ENCODE measurements at places on chromosomes 13 and 19.

DNA sequence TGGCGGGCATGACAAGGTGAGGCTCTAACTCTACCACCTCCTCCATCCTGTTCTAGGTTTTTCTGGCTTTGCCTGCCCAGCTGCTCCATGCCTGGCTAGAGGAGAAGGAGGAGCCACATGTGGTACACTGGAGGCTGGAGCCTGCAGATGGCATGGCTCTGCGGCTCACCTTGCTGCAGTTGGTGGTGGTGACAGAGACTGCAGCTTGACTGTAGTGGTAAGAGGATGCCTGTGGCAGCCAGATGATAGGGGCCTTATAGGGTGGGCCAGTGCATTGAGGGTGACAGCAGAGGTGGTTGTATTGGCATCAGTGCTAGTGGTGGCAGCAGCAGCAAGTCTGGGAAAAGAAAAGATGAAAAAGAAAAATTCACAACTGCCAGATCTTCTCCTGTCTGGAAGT lies 146.2 kb downstream of the TNFRSF19 start:
- DNase-seq, result no peak

- peak; percentile 36 for DNase-seq
These were observed 112.9 kb downstream of the LRCH1 start for GRCh38 chr13:46665633-46666482.

DNA sequence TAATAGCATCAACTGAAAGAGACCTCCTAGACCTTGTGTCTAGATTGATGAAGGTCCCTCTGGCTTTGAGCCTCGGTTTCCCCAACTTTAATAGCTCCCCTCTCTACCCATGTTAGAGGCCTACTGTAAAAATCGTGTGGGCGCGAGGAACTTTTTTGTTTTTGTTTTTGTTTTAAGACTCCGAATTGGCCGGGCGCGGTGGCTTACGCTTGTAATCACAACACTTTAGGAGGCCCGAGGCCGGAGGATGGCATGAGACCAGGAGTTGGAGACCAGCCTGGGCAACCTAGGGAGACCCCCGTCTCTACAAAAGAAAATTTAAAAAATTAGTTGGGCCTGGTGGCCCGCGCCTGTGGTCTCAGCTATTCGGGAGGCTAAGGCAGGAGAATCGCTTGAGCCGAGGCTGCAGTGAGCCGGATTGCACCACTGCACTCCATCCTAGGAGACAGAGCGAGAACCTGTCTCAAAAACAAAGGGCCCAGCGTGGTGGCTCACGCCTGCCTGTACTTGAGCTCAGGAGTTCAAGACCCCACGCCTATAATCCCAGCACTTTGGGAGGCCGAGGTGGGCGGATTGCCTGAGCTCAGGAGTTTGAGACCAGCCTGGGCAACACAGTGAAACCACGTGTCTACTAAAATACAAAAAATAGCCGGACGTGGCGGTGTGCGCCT lies 858 bp upstream of the PPP6R1 start:
- no peak for DNase-seq

- peak; percentile 29 for DNase-seq
These were observed 6.0 kb downstream of the RUVBL2 start for GRCh38 chr19:48999481-49000325.

DNA sequence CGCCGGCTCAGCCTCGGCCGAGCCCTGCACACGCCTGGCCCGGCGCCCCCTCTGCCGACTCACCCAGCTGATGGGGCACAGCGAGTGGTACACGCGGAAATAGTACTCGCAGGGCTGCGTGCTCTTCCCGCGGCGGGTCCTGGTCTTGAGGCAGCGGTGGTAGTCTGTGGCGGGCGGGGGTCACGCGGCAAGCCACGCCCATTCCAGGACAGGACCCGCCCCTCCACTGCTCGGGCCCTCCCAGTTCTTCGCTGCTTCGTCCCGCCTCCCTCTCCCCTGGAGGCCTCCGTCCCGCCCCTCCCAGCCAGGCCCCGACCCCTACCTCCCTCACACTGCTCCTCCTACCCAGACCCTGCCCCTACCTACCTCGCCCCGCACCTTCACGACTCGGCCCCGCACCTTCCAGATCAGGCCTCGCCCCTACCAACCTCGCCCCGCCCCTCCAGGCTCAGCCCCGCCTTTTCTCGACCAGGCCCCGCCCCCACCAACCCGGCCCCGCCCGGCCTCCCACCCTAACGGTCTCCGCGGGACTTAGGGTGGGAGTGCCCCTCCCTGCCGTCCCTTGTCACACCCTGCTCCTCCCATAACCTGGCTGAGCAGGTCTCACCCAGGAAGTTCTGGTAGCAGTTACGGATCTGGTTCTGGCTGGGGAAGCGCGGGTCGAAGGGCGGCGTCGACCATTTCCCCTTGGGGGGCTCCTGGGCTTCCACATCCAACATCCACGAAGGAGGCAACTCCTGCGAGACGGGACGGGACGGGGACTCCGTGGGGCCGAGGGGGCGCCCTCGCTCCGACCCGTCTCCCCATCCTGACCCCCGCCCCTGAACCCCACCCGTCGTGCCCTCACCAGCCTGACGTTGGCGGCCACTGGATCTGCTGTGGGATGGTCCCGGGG lies 469 bp downstream of the COX6B2 start:
- DNase-seq, result peak; percentile 73

GRCh38 chr19:29060813-29061364 lies 152.1 kb downstream of the UQCRFS1 start:
- DNase-seq, result no peak

DNA sequence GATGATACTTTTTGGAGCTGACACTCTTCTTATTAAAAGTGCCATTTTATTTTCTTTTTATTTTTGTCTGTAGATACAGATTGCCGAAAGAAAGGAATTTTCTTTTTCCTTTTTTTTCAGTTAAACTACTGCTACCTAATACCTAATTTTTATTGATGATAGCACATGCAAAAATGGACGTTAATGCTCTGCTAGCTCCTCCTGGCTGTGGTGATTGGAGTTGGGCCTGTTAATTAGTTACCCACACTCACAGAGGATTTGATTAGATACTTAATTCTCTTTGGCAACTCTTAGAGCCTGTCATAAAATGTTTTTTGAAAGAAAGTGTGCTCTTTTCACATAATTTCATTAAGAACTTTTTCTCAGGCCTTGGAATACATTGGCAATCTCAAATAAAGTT lies 366.8 kb downstream of the DCT start:
- no peak for DNase-seq

- no peak for DNase-seq
These were observed 73.0 kb downstream of the GADD45B start for GRCh38 chr19:2548966-2549365.

GRCh38 chr19:35206379-35206778 lies 22.2 kb downstream of the FAM187B start:
- DNase-seq, result no peak

- DNase-seq, result no peak
These were observed 7.8 kb upstream of the SELENOV start for GRCh38 chr19:39506944-39507714.

GRCh38 chr13:83824560-83824959 lies 57.7 kb downstream of the SLITRK1 start:
- no peak for DNase-seq

DNA sequence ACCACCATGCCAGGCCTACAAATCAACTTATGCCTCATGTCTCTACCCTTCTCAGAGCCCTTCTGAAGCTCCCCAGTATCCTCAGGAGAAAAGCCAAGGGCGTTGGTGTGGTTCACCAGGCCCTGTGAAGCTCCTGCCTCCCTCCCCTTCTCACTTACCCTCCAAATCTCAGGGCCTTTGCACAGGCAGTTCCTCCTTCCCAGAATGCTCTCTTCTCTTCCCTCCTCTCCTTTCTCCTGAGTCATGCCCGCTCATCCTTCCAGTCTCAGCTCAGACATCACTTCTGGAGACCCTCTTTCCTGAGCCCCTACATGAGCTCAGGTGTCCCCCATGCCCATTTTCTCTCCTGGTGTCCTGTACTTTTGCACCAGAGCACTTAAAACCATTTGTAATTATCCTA lies 20.5 kb downstream of the HIF3A start:
- no peak for DNase-seq

GRCh38 chr13:28534210-28534609 lies 39.3 kb upstream of the FLT1 start:
- no peak for DNase-seq

GRCh38 chr13:113729187-113730019 lies 29.6 kb upstream of the TMEM255B start:
- DNase-seq, result no peak

DNA sequence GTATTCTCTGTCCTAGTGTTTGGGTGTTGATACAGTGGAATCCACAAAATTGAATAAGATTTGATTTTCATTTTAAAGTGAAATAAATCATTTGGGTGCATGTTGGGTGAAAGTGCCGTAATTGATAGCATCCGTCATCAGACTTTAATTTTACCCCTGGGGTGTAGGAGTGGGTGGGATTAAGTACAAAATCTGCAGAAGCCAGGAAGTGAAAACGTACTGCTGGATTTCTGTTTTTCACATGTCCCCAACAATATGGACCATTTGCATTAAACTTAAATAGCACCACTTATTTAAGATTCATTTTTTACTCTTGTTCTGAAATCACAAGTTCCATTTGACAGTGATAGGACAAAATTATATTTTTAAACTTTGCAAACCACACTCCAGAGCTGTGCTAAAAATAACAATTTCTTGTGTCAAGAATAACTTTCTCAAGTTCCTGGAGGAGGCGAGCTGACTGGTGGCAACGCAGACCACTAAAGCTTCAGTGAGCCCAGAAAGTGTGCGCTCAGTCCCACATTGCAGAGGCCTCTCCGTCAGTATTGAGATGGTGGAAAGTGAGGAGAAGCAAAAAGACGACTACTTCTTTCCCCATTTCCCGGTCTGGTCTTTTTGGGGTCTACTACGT lies 71.3 kb downstream of the ARHGEF7 start:
- no peak for DNase-seq

DNA sequence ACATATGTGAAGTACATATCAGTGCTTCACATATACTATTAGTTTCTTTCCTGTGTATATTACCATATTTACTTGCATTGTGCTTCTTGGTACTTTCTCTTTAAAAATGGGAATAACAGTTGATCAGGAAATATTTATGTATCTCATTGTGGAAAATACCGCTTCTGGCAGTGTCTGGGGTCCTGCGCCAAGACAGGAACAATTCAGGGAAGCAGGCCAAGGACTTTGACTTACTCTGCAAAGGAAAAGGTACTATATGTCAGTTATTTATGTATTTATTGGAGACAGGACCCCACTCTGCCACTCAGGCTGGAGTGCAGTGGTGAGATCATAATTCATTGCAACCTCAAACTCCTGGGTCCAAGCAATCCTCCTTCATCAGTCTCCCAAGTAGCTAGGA lies 57.7 kb upstream of the NBEA start:
- no peak for DNase-seq

- DNase-seq, result no peak
These were observed 363 bp upstream of the ZNF763 start for GRCh38 chr19:11964496-11964857.

- DNase-seq, result no peak
These were observed 170.4 kb downstream of the LIG4 start for GRCh38 chr13:108044954-108045353.

DNA sequence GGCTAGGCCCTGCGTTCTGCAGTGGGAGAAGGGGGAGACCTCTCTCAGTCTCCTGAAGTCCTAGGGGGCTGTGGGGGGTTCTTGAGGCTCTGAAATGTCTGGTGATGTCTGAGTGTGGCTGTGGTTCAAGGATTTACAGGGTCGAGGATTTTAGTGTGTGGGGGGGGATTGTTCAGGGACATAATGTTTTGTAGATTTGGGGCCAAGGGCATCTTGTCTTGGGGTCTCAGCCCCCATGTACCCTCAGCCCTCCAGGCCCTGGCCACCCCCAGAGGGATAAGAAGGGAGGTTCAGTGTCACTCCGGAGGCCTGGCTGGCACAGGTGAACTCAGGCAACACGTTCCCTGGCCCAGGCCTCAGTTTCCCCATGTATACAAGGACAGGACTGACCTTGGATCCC lies 2.4 kb upstream of the APC2 start:
- no peak for DNase-seq

GRCh38 chr19:3360421-3361383 lies 5.7 kb upstream of the NFIC start:
- DNase-seq, result no peak

GRCh38 chr13:41465241-41465847 lies 8.0 kb downstream of the RGCC start:
- DNase-seq, result no peak

- peak; percentile 59 for DNase-seq
These were observed 157.3 kb downstream of the DNAJC3 start for GRCh38 chr13:95834134-95834765.

DNA sequence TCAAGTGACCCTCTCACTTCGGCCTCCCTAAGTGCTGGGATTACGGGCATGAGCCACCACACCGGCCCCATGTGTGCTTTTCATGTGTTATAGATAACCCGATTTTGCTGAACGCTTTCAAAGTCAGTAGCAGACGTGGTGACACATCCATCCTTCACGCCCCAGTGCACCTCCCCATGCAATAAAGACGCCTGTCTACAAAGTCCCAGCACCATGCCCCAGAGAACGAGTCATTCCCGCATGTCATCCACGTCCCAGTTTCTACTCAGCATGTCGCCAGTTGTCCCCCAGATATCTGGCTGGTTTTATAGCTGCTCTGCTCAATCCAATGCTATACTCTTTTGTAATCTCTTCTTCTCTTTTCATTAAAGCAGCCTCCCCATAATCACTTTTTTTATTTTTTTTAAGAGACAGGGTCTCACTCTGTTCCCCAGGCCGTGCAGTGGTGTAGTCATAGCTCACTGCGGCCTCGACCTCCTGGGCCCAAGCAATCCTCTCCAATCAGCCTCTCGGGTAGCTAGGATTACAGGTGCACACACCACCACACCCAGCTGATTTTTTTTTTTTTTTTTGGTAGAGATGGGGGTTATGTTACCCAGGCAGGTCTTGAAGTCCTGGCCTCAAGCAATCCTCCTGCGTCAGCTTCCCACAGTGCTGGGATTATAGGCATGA lies 42.5 kb downstream of the DNM2 start:
- DNase-seq, result peak; percentile 66

DNA sequence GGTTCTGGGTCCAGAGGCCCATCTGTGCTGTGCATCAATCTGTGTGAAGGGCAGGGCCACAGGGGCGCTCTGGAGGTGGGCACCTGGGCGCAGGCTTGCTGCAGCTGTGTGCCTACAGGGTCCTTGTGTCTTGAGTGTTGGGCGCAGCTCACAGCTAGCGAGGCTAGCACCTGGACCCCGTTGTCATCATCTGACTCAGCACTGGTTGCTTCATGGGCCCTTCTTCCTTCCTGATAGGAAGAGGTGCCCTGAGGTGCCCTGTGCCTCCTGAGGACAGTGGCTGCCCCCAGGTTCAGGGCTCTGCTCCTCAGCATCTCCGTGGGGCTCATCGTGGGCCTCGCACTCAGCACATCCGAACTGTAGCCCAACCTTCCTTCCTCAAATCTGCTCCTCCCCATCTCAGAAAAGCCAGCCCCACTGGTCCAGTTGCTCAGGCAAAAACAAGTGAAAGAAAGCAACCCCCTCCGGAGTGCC lies 54.8 kb downstream of the GATAD2A start:
- no peak for DNase-seq

GRCh38 chr13:36820222-36820621 lies 1.2 kb downstream of the RFXAP start:
- DNase-seq, result no peak

DNA sequence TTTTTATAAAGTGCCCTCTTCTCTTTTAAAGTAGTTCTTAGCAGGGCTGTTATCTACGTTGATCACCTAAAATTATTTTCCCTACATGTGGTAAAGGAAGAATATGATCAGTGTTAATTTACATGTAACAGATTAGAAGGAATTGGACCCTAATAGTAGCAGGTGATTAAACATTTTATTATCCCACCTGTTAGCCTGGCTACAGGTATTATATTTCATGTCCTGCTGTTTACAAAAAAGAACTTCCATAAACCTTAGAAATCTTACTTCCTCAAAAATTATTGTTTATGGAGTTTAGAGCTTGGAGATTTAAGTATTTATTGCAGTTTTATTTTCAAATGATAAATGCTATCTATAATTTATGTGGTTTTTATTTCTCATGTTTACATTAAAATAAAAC lies 1226.7 kb downstream of the UQCRFS1 start:
- DNase-seq, result no peak
